ENCODE measurements at places on chromosomes 3 and 15. TPM values are rescaled to one million over a fixed set of nuclear protein-coding genes. Genes with fewer than 3 reads are reported as not detected.

DNA sequence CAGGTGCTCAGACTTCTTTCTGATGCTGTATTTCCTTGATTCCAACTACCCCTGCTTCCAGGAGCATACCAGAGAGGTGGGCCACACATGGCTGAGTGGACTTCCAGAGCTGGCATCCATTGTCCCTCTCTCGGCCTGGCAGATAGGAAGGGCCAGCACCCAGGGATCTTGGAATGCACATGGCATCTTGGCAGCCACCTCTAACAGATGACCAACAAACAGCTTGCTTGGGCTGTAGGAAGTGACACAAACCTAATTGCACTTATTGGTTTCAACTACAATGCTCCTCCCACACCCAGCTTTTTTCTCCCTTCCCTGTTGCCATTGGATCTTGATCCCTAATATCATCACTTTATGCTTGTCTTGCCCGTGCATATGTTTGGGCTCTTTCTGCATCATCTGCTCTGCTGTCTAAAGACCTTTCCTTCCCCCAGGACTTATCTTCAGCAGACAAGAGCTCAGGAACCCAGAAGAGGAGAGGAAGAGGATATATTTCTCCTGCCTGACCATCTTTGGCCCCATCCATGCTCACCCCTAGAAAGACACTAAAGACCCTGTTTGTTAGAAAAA, 294.6 kb downstream of the NTRK3 start:
- DNase-seq = no peak

SEMA3G gene
- 11.6 TPM for total RNA-seq

GRCh38 chr3:72275331-72275751, 490.4 kb upstream of the PROK2 start:
- DNase-seq = no peak

- no peak for DNase-seq
Measured at GRCh38 chr3:11610700-11611275, 32.9 kb downstream of the VGLL4 start.

- peak; percentile 20 for DNase-seq
Measured at GRCh38 chr15:66027268-66027805, 158.0 kb downstream of the RAB11A start.

DNA sequence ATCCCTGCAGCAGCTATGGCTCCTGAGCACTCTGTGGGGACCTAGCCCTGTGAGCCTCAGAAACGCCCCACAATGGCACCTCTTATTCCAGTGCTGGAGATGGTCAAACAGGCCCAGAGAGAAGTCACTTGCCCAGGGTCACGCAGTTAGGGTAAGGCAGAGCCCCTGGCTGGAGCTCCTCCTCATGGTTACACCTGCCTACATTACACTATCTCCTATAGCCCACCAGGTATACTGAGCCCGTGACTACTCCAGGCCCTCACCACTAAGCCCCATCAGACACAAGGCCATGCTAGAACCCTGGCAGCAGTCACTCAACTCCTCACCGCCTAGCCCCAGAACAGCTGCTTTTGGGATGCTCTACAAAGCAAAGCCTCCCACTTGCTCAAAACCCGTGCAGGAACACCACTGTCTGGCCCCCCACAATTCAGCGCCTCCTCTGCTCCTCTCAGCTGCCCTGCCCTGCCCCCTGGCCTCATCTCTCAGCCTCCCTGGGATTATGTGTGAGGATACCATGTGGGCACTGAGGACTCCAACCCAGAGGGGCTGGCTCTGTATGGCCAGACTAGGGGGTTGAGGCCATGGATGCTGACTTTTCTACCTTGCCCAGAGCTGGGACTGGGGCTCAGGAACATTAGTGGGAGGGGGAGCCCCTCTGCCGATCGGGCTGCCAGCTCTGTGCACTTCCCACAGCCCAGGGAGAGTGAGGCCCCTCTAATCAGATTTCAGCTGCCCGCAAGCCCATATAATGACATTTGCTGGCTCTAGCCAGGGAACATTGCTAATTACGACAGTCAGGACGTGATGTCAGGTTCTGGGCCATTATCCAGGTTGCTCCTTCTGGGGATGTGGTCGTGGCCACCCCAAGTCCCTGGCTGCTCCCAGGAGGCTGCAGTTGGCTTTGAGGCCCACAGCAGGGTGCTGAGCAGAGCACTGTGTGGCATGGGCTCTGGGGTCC, 4.0 kb downstream of the NT5DC2 start:
- no peak for DNase-seq

EHD4 gene
- 39.7 TPM for total RNA-seq

PLXNB1 gene
- total RNA-seq = 257 TPM

CD47 gene
- 96.4 TPM for total RNA-seq

- DNase-seq = no peak
Measured at GRCh38 chr15:33066584-33066983, 127.9 kb downstream of the FMN1 start.

AP3S2 gene
- 24.9 TPM for total RNA-seq

- no peak for DNase-seq
Measured at GRCh38 chr3:130582457-130583153, 65.6 kb downstream of the COL6A6 start.

GRCh38 chr3:122392868-122393844, 9.2 kb downstream of the FAM162A start:
- no peak for DNase-seq

SAMD7 gene
- not detected for total RNA-seq

GRCh38 chr3:27827041-27827440, 104.9 kb upstream of the EOMES start:
- DNase-seq = no peak

DNA sequence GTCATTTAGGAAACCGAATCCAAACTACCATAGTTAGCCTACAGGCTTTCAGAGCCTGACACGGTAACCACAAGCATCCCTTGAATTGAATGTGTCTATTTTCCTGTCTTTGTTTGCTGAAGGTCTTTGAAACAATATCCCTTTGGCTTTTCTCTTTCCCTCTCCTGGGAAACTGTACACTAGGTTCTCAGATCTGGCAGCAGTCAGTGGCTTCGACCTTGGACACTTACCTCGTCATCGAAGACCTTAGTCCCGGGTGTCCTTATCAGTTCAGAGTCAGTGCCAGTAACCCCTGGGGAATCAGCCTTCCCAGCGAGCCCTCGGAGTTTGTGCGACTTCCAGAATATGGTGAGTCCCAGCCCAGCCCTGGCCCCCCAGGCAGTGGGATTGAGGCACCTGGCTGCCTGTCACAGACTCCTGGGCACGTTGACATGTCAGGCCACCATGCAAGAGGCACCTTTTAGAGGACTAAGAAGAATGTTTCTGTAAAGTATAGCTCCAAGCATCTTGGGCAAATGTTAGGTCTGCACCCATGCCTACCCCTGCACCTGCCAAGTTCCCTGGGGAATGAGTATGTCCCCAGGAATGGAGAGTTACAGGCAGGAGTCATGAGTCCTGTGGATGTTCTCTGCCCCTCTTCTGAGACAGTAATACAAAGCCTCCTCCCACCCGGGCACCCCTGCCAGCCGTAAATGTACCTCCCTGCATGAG, 30.4 kb upstream of the UMPS start:
- DNase-seq = peak; percentile 66

DNA sequence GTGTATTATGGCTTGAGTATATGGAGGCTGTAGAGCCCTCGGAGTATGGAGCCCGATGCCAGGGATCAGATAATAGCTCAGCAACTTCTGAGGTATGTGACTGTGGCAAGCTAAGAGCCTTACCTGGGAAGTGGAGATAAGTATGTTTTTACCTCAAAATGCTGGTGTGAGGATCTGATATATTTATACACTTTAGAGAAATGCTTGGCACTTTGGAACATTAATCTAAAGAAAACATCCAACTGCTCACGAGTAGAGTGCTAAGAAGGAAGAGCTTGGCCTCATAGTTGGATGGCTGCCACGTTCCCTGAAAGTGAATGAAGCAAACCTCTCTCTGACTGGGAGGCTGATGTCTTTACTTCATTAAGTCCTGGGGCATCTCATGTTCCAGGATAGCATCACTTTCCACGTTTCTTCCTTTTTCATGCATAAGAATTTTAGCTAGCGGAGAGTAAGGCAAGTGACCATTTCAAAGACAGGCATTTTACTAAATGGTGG, 58.9 kb upstream of the GOLGA8J start:
- no peak for DNase-seq

DNA sequence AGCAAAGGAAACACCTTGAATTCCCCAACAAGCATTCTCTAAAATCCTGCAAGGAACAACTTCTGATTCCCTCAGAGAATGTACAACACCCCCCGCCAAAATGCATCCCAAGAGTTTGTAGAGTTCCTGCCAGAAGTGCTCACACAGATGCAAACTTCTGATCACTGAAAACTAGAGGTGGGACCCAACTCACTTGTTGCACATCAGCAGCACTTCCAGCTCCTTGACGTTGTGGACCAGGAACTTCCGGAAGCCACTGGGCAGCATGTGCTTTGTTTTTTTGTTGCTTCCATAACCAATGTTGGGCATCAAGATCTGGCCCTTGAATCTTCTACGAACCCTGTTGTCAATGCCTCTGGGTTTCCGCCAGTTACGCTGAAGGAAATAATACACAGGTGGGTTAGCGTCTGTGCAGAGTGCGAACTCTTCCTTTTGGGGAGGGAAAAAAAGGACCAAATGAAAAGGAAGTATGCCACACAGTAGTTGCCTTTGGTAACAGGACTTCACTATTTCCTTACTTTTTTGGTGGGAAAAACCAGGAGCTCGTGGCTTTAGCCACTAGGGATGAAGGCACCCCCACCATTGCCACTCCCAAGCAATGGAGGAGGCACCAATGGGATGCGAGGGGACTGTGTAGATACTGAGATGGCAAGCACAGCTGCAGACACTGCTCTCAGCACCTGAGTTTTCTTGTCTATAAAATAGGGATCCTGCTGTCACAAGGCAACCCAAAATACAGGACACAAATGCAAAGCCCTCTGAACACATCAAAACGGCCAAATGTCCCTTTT, 2.0 kb downstream of the RPL32 start:
- DNase-seq = no peak

- no peak for DNase-seq
Measured at GRCh38 chr15:75054172-75054897, 30.9 kb downstream of the PPCDC start.

DNA sequence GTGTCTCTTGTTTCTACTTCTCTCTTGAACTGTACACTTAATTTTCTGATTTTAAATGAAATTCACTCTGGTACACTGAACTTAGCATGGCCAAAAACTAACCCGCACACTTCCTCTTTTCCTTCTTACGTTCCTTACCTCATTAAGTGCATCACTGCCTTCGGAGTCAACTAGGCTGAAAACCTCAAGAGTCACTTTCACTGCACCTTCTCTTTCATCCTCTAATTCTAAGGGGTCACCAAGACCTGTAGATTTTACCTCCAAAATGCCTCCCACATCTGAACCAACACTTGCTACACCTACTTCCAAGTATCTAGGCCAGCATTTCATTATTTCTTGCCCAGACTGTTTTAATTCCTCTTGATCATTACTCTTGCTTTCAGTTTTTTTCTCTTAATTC, 6.6 kb downstream of the CBLB start:
- no peak for DNase-seq

DNA sequence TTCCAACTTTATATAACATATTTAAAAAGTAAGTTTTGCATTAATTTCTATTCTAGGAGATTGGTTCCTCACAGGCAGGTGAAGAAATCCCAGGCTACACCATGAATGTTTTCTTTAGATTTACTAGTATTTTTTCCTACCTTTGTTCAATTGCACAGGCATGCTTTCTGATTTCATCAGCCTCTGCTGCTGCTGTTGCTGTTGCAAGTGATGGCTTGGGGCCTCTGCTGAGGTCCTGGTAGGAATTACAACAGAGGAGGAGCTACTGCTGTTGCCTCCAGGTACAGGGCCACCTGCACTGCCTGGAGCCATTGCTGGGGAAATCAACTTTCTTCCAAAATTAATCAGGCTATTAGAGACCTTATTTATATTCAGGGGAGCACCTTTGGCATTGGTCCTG, 353.3 kb downstream of the PLCL2 start:
- DNase-seq = no peak

DNA sequence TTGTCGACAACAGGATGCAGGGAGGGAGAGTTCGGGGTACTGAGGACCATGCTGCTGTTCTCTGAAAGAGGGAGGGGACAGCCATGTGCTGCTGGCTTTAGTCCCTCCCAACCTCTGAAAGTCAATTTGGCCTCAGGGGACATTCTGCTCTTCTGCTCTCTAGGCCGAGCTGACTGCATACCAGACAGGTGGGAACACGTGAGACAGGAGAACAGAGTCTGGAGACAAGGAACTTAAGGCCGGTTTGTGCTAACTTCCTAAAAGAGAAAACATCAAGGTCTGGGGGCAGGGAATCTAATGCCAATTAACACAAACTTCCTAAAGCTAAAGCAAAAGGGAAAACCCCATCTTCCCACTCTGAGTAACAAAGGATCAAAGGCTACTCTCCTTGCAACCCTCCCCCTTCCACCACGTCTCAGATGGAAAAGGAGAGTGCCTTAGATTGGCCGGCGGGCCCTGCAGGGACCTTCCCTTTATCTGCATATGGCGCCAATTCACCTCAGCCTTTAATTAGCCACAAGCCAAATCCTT, 41.0 kb downstream of the SLCO2A1 start:
- DNase-seq = no peak

Data from mucosa of gallbladder (tissue), 1 donor.